Kidney (tissue), 22 donors: ENCODE measurements at places on chromosomes 2 and 18. TPM values are rescaled to one million over a fixed set of nuclear protein-coding genes. Genes with fewer than 3 reads are reported as not detected.

GRCh38 chr2:33788044-33788443 lies 188.9 kb upstream of the FAM98A start:
- DNase-seq: no peak

- no peak for DNase-seq
Measured at GRCh38 chr2:222609381-222609780, 46.5 kb downstream of the FARSB start.

Gene CTAGE1
- not detected for polyA plus RNA-seq

Gene TMEM163
- 2.6 TPM for polyA plus RNA-seq

GRCh38 chr2:219727771-219728429 lies 100.5 kb downstream of the SLC4A3 start:
- no peak for DNase-seq

Gene CHAC2
- polyA plus RNA-seq: 3.7 TPM

GRCh38 chr18:49976795-49977560 lies 163.6 kb upstream of the ACAA2 start:
- no peak for DNase-seq

DNA sequence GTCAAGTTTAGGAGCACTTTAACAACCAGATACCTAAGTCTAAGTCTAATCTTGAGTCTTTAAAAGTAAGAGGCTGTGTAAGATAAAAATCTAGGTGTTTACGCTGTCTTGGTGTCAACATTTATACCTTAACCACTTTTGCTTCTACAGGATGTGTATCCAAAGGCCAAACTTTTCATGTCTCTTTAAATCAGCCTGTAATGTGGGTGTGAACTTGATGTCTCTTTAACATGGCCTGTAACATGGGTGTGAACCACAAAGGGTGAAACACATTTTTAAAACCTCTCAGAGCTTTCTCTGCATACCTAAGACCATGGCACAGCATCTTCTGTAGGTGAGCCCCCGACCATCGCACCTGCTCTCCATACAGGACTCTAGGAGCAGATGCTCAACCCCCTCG lies 40.4 kb downstream of the SH3YL1 start:
- no peak for DNase-seq

Gene FSIP2
- 0.22 TPM for polyA plus RNA-seq

- no peak for DNase-seq
Measured at GRCh38 chr2:9519250-9519649, 36.4 kb downstream of the ADAM17 start.

Gene INPP4A
- 4.1 TPM for polyA plus RNA-seq

- no peak for DNase-seq
Measured at GRCh38 chr2:224574423-224575084, 10.6 kb downstream of the CUL3 start.

Gene MGAT4A
- polyA plus RNA-seq: 23.5 TPM

DNA sequence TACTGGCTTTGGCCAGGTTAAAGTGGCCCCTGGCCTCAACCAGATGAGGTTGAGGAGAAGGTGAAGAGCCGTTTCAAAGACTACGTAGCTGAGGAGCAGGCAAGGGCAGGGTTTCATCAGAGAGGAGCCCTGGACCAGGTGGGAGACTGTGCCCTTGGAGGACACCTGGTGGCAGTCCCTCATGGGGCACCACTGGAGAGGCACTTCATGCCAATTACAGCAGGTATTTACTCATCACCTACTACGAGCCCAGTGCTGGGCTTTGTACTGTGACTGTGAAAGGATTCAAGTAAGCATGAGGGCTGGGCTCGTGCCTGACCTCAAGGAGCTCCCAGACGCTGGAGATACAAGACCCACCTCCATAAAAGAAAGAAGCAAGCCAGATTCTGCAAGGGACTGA lies 37.6 kb downstream of the SMAD7 start:
- no peak for DNase-seq
